Caco-2 (cell line): ENCODE measurements at places on chromosomes 1 and 21. TPM values are rescaled to one million over a fixed set of nuclear protein-coding genes. Genes with fewer than 3 reads are reported as not detected.

GRCh38 chr1:39195166-39196111 lies 9.1 kb upstream of the MACF1 start:
- no peak for DNase-seq

DNA sequence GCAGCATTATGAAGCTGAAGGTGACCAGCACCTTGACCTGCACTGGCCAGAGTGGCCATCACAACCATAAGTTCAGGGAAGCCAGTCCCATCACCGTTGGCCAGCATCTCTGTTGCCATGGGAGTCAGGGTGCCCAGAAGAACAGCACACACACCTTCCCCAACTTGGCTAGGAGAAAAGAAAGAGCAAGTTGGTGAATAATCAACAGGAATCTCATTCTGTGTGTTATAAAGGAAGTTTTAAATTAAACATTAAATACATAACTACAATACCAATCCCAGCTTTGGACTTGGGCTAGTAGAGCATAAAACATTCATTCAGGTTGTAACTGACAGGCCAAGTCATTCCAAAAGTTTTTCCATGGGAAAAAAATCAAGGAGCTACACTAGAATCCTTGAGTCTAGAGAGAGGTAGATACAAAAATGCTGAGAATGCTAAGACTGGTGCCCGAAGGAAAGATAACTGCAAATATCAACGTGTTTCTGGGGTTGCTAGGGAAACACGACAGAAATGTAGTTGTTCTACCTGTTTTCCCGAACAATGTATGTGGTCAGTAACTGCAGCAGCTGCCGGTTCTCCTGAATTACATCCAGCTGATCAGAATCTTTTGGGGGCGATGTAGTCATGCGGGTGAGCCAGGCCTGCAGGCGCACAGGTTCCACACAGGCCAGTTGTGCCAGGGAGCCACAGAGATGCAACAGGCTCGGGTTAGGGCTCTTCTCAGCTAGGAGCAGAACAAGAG lies 45.6 kb downstream of the UBR4 start:
- peak; percentile 55 for DNase-seq

DNA sequence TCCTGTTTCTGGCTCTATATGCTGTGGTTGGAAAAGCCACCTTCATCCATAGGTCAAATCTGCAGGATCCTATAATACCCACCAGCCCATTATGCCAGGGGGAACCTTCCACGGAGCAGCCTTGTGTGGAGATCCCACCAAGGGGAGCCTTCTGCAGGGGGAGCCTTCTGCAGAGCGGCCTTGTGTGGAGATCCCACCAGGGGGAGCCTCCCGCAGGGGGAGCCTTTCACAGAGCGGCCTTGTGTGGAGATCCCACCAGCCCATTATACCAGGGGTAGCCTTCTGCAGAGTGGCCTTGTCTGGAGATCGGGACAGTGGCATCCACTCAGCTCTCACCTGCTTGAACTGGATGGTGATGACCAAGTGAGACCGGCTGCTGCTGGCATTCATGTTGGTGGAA lies 85.3 kb downstream of the SCCPDH start:
- DNase-seq, result no peak

- peak; percentile 84 for DNase-seq
Observed at GRCh38 chr1:11550664-11551283, 71.8 kb downstream of the DISP3 start.

DNA sequence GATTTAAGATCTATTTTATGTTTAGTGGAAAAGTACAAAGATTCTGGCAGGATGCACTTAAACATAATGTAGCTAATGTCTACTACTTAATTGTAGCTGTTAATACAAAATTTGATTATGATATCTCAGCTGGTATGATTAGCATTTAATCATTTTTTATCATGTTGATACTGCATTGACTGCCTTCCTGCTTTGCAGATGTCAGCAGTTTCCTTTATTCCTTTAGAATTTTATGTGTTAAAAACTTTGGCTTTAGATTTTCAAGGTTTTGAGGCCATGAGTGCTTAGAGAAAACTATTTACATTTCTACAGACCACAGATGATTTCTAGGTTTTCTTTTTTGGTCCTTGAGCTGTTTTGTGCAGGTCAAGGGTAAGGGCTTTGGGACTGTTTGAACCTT lies 152.2 kb downstream of the ZNF326 start:
- DNase-seq, result no peak

MYOG gene
- not detected in 2 replicates for total RNA-seq

LCE2B gene
- total RNA-seq, result not detected in 2 replicates

RRAGC gene
- 15.3 and 16.0 TPM in 2 replicates for total RNA-seq
